ENCODE measurements at places on chromosomes 13 and 19.

GRCh38 chr13:75740031-75740430, 103.9 kb downstream of the LMO7 start:
- no peak for DNase-seq

- DNase-seq = no peak
These were observed 5.1 kb downstream of the COL4A1 start for GRCh38 chr13:110301606-110302553.

DNA sequence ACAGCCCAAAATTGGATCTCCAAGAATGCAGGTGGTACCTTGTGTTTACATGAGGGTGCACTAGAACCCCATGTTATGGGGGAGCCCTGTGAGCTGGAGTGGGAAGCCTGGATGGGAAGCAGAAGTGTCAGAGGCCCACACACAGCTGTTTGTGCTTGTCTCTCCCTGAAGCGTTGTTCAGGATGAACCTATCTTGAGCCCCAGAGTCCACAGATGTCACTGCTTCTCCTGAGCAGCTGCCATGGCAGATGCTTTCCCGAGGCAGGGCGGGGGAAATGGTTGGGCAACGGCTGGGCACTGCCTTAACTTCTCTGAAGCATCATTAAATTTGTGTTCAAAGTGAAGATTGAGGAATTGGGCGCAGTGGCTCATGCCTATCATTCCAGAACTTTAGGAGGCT, 17.1 kb upstream of the CHST8 start:
- no peak for DNase-seq

GRCh38 chr13:50521831-50522149, 321.7 kb downstream of the DLEU7 start:
- DNase-seq = no peak
